ENCODE measurements at places on chromosomes 7 and 10.

DNA sequence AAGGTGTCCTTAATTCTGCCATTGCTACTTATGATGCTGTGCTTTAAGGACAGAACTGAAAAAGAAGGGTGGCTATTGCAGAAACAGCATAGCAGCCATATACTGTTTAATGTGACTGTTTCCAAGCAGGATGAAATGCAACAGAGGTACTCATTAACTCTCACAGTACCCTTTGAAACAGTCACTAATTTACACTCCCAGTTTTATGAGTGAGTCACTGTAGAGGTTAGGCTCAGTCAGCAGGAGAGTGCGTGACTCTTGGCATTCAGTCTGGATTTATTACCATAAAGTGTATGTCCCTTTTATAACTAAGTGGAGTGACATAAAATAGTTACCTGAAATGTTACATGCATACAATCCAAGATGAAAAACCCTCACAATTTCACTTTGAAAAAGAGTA lies 27.7 kb downstream of the ALDH18A1 start:
- no peak for DNase-seq

GRCh38 chr10:90126256-90126595 lies 424.8 kb downstream of the KIF20B start:
- no peak for DNase-seq

DNA sequence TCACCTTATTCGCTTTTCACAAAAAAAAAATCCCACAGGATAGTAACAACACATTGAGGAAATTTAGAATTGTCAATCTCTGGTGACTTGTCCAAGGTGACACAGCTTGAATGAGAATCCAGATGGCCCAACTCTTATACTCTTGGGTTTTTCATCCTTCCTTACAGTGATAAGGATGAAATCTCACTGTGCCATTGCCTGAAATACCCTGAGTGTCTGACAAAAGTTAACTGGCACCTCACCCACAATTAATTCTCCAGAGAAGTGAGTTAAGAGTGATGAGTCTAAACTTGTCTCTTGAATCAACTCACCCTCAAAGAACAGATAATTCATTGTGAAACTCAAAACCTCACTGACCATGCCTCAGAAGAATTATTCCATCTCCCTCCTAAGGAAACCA lies 18.9 kb downstream of the CHRM2 start:
- no peak for DNase-seq

DNA sequence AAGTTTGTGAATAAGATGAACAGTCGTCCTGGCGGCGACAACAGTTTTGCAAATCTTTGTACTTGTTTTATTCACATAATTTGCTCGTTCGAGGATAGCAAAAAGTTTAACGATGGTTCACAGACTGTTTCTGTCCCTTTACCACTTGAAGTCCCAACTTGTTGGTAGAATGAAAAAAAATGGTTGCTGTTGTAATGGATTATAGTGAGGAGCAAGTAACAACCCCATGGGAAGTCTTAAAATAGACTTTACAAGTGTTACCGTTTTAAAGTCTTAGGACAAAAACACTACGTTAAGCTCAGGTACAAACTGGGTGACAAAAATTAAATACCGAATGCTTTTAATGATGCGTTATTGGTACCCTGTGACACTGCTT lies 589 bp downstream of the LSM8 start:
- no peak for DNase-seq

- no peak for DNase-seq
Observed at GRCh38 chr7:26593393-26593792, 271.0 kb downstream of the SKAP2 start.

- DNase-seq = no peak
Observed at GRCh38 chr10:74008212-74008731, 10.4 kb downstream of the VCL start.

DNA sequence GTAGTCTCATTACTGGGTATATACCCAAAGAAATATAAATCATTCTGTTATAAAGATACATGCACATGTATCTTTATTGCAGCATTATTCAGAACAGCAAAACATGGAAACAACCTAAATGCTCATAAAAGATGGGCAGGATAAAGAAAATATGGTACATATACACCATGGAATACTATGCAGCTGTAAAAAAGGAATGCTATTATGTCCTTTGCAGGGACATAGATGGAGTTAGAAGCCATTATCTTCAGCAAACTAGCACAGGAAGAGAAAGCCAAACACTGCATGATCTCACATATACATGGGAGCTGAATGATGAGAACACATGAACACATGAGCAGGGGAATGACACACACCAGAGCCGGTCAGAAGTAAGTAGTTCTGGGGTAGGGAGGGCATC lies 297.4 kb upstream of the GLI3 start:
- DNase-seq = no peak

All from stimulated activated CD4-positive, alpha-beta T cell treated with anti-CD3 and anti-CD28 coated beads, Interleukin-4, amount 100 ng/mL, for 48 hours (primary cell).